Melanocyte of skin (primary cell): ENCODE measurements at places on chromosomes 6 and 20. TPM values are rescaled to one million over a fixed set of nuclear protein-coding genes. Genes with fewer than 3 reads are reported as not detected.

MLN gene
- total RNA-seq: not detected in 2 replicates

SLC18B1 gene
- 122 and 134 TPM in 2 replicates for total RNA-seq

TFAP2A gene
- 51.6 and 77.1 TPM in 2 replicates for total RNA-seq

ARID1B gene
- total RNA-seq: 60.6 and 75.4 TPM in 2 replicates

TP53TG5 gene
- not detected in 2 replicates for total RNA-seq

TSBP1 gene
- not detected in 2 replicates for total RNA-seq

PI3 gene
- total RNA-seq: not detected in 2 replicates

TBXT gene
- not detected in 2 replicates for total RNA-seq

C20orf202 gene
- under 0.01 TPM in 1 of 2 replicates, not detected in the other for total RNA-seq

CEP85L gene
- 9.7 and 15.0 TPM in 2 replicates for total RNA-seq

TFAP2D gene
- not detected in 2 replicates for total RNA-seq

EDN3 gene
- not detected in 2 replicates for total RNA-seq
